ENCODE measurements at places on chromosomes 13 and 19. TPM values are rescaled to one million over a fixed set of nuclear protein-coding genes. Genes with fewer than 3 reads are reported as not detected.
A peak's percentile ranks its signal among the peaks of the same experiment; 100 is the strongest.

DNA sequence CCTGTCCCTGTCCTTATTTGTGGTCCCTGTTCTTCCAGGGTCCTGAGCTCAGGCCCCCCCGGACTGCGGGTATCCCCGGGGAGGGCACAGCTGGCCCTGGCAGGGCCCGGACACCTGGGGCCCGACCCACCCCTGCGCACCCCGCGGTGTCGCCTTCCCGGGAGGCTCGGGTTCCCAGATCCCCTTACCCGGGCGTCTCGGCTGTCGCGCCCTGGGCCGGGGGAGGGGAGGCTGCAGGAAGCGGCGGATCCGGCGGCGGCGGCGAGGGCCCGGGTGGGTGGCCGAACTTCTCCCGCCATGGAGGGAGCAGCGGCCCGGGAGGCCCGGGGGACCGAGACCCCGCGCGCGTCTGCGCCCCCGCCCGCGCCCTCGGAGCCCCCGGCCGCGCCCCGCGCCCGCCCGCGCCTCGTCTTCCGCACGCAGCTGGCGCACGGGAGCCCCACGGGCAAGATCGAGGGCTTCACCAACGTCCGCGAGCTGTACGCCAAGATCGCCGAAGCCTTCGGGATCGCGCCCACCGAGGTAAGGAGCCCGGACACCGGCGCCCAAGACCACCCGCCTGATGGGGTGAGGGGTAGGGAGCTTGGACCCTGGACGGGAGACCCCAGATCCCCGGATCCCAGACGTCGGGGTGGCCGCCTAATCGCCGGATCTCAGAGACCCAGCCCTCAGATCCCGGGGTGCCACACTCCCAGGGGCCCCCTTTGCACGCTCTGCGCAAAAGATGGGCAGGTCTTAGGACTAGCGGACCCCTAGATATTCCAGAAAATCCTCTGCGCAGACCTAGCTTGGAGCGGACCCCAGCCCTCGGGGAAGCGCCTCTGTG is at the start of gene GIPC3:
Gene GIPC3 (plus strand): TSS at position 178 of the 826 bp plus-strand sequence. CDS start 120 bp downstream, at position 298.
- no peak for DNase-seq

CLDND2 gene
- not detected for total RNA-seq

- DNase-seq = peak; percentile 43
Measured at GRCh38 chr19:46731584-46731983, 14.3 kb upstream of the FKRP start.

- DNase-seq = no peak
Measured at GRCh38 chr13:54901316-54901715, 1872.7 kb downstream of the OLFM4 start.

DNA sequence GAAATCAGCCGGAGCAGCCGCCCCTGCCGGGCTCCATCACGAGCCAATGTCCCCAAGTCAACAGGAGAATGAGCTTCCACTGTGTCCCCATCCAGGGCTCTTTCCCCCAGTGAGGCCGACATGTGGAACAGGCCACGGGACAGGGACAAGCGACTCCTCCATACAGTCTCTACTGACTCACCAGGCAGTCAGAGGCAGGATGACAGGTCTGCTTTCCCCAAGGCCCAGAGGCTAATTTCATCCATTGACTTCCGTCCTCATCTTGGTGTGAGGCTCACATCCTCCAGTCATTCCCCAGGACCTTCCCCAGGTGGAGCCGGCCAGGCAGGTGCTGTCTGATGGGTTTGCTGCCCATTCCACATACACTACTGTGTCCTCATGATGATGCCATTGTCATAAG is 3.5 kb downstream of the CEACAM6 start:
- DNase-seq = peak; percentile 7

- DNase-seq = no peak
Measured at GRCh38 chr19:8612807-8613171, 2.3 kb upstream of the ADAMTS10 start.

DNA sequence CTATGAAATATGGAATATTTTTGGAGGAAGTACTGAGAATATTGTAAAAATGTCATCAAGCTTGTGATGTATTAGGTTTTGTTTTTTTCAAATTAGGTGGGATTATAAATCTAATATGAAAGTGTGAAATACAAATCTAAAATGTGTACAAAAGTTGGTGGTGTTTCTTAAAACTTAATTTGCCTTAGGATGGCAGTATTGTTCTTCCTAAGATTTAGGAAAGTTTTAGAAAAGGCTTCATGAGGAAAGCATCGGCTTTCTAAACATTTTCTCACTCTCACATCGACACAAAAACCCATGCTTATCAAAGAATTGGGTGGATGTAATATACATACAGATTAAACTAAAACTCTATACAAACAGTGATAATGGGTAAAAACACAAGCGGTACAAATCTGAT is 972.0 kb upstream of the PCDH20 start:
- no peak for DNase-seq

GRCh38 chr19:38004186-38004520 is 97.1 kb downstream of the SIPA1L3 start:
- DNase-seq = no peak

DNA sequence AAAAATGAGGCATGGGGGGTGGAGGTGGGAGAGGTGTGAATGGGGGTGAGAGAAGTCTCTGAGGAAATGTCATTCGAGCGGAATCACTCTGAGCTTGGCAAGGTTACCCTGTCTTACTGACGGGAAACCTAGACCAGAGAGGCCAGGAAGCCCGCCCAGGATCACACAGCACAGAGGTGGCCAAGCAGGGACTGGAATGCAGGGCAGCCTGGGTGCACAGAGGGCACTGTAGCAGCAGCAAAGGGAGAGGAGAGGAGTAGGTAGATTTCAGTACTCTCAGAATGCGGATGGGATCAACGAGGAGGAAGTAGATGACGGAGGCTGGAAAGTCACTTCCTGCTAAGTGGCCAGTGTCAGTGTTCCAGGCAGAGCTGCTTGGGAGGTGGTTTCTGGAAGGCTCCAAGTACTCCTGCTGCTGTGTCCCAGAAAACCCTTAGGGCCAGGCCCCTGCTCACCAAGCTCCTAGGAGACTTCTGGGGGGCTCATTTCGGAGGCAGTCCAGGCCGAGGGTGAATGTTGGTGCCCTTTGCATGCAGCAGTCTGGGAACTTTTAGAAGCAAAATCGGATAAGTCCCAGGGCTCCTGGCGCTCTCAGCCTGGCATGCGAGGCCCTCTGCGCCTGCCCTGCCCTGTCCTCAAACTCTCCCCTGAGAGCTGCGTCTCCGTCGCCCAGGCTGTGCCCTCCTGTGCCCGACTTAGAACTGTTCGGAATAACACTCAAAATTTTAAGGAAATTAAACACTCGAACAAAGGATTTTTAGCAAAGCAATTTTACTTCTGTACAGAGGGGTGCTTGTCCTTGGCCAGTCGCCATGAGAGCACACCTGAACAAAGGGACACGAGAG is 33.5 kb downstream of the DNM2 start:
- DNase-seq = no peak

- DNase-seq = no peak
Measured at GRCh38 chr19:28281676-28282075, 931.3 kb downstream of the UQCRFS1 start.

- DNase-seq = no peak
Measured at GRCh38 chr13:40464337-40465014, 202.0 kb downstream of the FOXO1 start.

ZNF227 gene
- total RNA-seq = 12.8 TPM

HSD17B14 gene
- total RNA-seq = 3.0 TPM

- no peak for DNase-seq
Measured at GRCh38 chr19:23283925-23284324, 33.7 kb upstream of the ZNF724 start.

- DNase-seq = no peak
Measured at GRCh38 chr13:63517371-63517770, 2101.7 kb upstream of the PCDH20 start.

DNA sequence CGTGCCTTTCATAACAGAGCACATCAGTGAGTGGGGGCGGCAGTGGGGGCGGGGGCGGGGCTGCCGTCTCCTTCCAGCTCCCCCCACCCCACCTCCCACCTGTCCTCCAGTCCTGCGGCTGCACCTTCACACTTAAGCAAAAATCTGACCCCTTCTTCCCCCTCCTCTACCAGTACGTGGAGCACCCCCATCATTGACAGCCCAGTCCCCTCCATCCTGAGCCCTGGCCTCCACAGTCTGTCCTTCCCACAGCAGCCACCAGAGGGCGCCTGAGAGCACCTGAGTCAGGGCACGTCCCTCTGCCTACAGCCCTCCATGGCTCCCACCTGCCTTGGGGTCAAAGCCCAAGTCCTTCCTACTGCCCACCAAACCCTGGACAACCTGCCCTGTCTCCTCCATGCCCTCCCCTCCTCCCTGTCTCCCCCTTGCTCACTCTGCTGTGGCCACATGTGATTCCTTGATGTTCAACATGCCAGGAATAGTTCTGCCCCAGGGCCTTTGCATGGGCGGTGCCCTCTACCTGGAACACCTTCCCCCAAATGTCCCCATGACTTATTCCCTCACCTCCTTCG is 4.0 kb downstream of the EBI3 start:
- DNase-seq = no peak

- DNase-seq = no peak
Measured at GRCh38 chr13:90108547-90108946, 1238.9 kb upstream of the MIR17HG start.

SLITRK6 gene
- total RNA-seq = 20.3 TPM

ZNF296 gene
- total RNA-seq = 0.66 TPM

PLVAP gene
- total RNA-seq = not detected

- peak; percentile 87 for DNase-seq
Measured at GRCh38 chr19:23528376-23528775, 133.1 kb upstream of the ZNF91 start.

F10 gene
- not detected for total RNA-seq

GRCh38 chr13:99854366-99854765 is 117.2 kb downstream of the ZIC5 start:
- DNase-seq = no peak

NDFIP2 gene
- 125 TPM for total RNA-seq

LGALS7 gene
- not detected for total RNA-seq

DNA sequence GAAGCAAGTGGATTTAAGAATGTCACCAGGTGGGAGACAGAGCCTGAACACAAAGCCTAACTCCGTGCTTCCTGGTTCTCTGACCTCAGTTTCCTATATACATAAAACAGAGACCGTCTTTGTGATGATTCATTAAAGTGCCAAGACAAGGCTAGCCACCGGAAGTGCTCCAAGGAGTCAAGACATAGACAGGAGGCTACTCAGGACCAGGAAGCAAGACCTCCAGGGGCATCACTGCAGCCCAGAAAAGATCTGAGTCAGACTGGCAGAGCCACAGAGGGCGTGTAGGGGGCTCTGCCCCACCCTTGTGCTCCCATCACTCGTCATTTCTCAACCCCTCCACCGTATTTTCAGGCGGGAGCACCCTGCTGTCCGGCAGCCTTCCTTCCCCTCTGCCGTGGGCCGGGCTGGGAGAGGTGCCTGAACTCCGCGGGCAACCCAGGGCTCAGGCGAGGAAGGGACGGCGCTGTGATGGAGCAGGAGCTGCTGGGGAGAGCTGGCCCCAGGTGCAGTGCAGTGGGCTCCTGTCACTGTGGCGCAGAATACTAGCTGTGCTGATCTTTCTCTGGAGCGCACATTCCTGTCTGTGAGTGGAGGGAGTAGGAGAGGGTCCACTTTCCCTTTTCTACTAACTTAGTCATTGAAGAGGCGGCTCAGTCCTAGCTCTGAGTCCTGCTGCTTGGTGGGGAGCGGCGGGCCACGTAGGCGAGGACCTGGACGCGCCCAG is 134.7 kb upstream of the GPR12 start:
- DNase-seq = no peak

DNA sequence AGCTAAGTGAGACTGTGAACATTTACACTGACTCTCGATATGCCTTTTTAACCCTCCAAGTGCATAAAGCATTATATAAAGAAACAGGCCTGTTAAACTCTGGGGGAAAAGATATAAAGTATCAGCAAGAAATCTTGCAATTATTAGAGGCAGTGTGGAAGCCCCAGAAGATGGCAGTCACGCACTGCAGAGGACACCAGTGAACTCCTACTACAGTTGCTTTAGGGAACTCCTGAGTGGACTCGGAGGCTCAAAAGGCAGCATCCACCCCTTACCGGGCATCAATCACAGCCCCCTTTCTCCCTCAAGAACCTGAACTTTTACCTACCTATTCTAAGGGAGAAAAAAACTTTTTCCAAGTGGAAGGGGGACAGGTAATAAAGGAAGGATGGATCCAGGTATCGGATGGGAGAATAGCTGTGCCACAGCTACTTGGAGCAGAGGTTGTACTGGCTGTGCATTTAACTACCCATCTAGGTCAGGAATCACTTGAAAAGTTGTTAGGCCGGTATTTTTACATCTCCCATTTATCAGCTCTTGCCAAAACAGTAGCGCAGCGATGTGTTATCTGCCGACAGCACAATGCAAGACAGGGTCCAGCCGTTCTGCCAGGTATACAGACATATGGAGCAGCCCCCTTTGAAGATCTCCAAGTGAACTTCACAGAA is 80.1 kb downstream of the ZNF486 start:
- peak; percentile 2 for DNase-seq

GRCh38 chr13:29994911-29995595 is 144.6 kb upstream of the UBL3 start:
- no peak for DNase-seq

DNA sequence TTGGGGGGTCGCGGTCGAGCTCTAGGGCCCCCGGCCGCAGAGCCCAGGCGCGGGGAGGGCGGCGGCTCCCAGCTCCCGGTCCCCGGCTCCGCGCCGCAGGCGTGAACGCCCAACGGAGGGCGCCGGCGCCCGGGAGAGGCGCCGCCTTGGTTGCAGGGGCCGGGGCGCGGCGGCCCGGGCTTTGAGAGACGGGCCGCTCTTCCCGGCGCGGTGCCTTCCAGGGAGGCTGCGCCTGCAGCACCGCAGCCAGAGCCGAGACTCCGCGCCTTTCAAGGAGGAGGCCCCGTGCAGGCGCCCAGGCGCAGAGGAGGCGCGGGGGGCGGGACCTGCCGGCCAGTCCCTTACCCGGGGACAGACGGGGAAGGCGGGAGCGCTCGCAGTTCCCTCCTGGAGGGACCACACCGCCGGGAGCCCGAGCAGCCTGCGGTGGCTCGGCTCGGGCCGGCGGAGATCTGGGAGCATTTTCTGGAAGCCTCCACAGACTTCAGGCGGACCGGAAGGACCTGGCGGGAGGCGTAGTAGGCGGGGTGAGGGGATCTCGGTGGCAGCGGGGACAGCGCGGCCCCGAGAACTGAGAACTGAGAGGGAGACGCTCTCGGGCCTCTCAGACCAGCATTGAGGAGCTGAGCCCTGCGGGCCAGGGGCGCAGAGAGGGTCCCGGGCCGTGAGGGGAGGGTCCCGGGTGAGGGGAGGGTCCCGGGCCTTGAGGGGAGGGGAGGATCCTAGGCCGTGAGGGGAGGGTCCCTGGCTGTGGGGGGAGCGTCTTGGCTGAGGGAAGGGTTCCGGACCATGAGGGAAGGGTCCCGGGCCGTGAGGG is 25.5 kb upstream of the MCF2L start:
- peak; percentile 12 for DNase-seq

DNA sequence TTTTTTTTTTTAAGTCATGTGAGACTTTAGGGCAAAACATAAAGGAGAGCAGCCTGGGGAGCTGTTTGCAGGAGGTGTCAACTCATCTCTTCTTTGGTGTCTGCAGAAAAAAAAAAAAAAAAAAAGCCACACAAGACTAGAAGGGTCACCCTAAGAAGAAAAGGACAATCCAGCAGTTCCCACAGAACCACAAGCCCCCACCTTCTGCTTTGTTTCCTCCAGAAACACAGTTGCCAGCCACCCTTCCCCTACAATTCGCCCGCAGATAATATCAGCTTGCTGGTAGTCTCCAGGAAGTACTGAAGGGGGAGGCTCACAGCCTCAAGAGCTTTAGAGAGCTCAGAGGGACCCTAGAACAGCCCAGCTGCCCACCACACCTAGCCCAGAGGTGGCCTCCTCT is 22.3 kb upstream of the ZBTB7A start:
- no peak for DNase-seq

All from mammary epithelial cell (primary cell).